Thoracic aorta (tissue), 2 donors: ENCODE measurements at places on chromosomes 5 and 9.

- DNase-seq, result no peak
Measured at GRCh38 chr5:28954074-28954473, 1915.7 kb upstream of the CDH9 start.

GRCh38 chr9:74887981-74888370 is 255 bp upstream of the TRPM6 start:
- no peak for DNase-seq

DNA sequence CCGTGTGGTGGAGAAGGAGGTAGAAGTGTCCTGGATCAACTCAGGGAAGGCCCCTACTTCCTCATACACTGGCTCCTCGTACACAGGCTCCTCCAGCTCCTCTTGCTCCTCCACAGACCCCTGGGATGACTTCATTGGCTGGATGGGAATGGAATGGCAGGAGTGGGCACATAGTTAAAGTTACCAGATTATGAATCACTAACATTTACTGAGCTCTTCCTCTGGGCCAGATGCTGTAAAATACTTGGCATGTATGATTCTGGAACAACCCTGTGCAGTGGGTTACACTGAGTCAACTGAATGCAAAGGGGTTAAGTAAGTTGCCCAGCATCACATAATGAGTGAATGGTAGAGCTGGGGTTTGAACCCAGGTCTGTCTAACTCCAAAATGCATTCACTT is 3.1 kb upstream of the FCHSD1 start:
- DNase-seq, result no peak

GRCh38 chr9:90882991-90883600 is 81.5 kb downstream of the SYK start:
- DNase-seq, result no peak

GRCh38 chr9:121620325-121620673 is 31.1 kb upstream of the DAB2IP start:
- no peak for DNase-seq

DNA sequence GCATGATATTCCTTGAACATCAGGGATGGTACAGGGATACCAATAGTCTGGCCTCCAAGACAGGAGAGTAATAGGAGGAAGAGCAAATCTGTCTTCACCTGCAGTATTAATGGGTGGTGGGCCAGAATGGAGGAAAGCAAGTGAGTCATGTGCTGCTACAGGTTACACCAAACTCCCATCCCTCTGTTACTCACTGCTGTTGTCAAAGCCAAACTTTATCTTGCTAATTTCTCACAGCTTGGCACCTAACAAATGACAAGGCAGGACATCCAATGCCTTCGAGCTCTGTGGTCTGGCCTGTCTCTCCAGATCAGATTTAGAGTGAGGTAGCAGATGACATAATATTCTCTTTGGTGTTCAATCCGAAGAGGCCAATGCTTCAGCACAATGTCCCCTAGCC is 26.8 kb downstream of the PLAC8L1 start:
- no peak for DNase-seq

GRCh38 chr9:132042324-132042723 is 37.3 kb downstream of the MED27 start:
- no peak for DNase-seq

DNA sequence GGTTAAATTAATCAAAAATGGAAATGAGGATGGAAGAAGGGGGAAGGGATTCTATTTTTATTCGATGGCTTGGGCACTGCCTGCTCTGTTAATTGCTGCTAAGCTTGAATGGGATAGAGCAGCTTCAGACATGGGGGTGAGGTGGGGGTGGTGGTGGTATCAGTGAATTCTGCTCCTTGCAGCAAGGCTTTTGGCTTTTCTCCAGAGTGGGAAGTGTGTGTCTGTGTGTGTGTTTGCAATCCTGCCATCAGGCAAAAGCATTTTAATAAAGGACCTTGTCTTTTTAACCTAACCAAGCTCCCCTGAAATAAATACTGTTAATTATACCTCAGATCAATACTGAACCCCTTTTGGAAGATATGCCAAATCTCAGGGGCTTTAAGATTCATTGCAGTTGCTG is 110.9 kb upstream of the GPR151 start:
- no peak for DNase-seq

DNA sequence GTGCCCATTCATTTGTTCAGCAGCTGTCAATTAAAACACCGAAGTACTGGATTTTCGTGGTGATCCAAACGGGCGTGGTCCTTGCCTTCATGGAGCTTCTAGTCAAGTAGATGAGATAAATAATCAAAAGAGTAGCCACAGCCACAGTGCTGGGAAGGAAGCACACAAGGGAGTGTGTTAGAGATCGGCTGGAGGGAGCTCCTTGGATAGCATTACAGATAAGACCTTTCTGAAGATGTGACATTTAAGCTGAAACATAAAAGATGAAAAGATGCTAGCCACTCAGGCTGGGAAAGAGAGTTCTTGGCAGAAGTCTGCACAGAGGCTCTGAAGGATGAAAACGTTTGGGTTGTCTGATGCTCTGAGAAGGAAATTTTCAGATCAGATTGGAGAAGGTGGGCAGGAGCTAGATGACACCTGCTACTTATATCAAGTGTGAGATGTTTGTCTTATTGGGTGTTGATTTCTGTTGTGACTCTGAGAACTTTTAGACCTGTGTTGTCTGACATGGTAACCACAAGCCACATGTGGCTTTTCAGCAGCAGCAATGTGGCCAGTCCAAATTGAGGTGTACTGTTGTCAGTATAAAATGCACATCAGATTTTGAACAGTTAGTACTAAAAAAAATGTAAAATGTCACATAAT is 123.9 kb downstream of the TLE4 start:
- no peak for DNase-seq

DNA sequence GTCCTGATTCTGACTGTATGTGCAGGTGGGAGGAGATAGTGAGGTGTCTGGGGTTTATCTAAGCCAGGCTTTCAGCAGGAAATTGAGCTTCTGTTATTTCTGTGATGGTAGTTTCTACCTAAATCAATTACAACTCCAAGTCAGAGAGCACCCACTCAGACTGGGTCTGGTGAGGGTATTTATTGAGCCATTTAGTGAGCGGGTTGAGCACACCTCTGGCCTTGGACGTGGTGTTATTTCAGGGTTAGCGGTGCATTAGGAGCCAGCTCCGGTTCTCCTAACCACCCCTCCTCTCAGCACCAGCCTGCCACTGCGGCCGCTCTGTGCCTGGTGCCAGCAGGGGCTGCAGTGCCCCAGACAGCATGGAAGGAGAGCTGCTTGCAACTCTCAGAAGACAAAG is 238.9 kb downstream of the CACNA1B start:
- no peak for DNase-seq

DNA sequence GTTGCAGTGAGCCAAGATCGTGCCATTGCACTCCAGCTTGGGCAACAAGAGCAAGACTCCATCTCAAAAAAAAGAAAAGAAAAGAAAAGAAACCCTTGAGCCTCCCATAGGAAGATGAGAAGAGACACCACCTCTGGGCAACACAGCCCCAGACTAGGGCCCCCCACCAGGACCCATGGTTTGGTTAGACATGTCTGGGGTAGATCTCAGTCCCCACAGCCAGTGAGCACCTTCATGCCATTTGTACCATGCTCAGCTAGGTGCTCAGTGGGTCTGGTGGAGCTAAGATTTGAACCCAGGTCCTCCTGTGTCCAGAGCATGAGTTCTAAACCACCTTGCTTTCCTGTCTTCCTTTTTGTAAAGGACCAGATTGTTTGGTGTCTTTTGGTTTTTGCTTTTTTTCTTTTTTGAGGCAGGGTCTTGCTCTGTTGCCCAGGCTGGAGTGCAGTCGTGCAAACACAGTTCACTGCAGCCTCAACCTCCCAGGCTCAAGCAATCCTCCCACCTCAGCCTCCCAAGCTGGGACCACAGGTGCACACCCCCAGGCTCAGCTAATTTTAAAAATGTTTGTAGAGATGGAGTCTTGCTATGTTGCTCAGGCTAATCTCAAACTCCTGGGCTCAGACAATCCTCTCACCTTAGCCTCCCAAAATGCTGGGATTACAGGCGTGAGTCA is 11.7 kb downstream of the OLFML2A start:
- no peak for DNase-seq

DNA sequence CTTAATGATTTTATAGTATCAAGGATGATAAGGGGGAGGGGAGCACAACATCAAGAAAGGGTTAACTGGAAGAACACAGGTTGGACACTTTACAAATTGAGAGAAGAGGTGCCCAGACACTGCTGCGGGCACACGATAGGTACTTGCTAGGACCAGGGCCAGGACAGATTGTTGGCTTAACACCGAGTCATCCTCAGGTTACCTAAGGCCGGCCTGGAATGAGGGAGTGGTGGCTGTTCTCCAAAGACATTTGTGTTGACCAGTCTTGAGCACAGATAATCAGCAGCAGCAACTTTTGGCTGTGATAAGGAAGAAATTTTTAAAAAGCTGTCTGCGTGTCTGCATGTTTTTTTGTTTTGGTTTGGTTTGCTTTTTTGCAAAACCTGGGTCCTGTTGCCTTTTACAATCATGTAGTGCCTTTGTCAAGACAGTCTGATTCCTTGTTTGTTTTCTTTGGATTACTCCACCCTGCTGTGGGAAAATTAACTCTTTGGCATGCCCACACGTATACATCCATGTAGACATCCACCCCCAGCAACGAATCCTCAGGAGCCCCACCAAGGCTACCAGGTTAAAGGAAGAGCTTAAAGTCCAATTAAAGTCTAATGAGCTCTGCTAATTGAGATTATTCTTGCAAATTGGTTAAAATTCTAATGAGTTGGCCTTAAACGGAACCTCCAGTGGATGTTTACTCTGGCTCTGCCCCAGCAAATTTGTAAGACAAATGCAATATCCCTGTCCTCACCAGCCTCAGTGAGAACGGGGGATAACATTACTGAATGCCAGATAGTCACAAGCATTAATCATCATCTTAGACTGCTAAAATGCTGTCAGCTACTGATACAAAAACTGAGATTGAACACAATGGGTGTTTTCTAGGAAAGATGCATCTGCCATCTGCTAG is 382.3 kb downstream of the ACTL7B start:
- DNase-seq, result no peak

DNA sequence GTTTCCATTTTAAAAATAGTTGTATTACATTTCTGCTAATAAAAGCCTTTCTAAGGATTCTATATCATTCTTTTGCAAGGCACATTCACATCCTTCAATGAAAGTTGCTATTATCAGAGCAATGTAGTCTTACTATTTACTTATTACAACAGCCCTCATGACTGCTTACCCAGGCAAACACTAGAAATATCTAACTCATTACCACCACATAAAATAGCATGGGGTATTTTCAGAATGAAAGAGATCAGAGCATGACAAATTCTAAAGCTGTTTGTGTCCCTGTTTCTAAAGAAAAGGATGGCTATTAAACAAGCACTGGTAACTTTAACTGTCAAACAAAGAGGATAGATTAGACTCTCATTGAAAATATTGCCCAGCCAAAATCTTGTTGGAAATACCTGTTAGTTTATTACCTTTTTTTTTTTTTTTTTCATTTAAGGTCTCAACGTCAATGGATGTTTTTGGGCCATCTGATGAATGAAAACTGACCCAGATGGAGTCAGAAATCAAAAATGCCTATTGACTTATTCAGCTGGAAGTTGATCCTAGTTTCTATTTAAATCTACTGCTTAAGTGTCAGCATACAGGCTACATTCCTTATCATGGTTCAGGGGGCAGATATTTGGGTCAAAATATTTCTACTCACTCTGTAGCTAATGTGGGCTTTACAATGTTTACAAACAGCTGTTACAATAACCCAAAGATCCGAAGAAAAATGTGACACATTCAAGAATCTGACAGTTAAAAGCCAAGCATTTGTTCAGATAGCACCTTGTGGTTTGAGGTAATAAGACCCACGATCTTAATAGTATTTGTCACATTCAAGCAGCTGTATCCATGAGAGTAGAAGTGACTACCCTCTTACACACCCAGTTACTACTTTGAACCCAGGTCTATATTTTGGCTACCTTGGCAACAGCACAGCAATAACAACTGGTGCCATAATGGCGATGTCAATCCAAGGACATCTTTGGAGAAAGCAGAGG is 554.8 kb upstream of the MEF2C start:
- DNase-seq, result no peak

GRCh38 chr9:26170190-26170589 is 491.9 kb upstream of the TUSC1 start:
- DNase-seq, result no peak

- no peak for DNase-seq
Measured at GRCh38 chr9:130518943-130519799, 60.2 kb upstream of the FUBP3 start.

- DNase-seq, result no peak
Measured at GRCh38 chr9:135671591-135672041, 8.5 kb downstream of the LCN9 start.

DNA sequence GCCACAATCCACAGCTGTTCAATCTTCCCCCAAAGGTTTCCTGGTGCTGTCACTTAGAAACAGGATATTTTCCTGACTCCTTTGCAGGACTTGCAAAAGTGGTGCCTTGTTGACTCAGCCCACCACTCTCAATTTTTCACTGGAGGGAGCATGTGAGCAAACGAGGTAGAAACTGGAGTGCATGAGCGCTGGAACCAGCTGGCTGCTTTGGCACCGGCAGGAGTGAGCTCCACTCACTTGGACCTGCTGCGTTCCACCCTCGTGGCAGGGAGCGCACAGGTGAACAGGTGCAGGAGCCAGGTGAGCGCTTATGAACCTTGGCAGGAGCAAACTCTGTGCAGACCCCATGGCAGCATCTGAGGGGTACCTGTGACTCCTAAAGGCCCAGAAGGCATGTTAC is 364.1 kb upstream of the RORB start:
- DNase-seq, result no peak

GRCh38 chr5:143400541-143401226 is 2.8 kb downstream of the NR3C1 start:
- no peak for DNase-seq

- no peak for DNase-seq
Measured at GRCh38 chr5:15002173-15002572, 130.6 kb upstream of the ANKH start.

DNA sequence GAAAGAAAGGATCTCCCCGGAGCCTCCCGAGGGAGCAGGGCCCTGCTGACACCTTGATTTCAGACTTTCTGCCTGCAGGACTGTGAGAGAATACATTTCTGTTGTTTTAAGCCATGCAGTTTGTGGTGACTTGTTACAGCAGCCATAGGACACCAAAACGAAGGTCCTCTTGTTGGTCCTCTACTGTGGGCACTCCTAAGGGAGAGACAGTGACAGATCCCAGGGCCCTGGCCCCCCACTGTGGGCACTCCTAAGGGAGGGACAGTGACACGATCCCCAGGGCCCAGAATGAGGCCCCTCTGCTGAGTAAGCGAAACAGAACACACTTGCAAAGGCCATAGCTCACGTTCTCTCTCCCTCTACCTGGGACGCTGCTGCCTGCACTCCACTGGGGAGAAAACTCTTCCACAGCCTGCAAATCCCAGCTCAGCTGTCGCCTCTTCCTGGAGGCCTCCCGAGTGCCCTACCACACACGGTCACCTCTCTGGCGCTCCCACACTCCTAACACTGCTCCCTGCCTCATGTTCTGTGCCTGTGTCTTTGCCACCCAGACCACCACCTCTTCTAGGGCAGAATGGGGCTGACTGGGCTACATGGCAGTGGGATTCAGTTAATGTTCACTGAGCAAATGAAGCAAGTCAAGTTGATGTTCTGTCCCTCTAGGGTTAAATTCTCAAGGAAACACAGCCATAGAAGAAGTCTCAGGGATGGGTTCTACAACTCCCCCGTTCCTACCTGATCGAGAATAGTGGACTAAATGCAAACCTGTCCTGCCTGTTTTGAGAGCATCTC is 23.8 kb downstream of the ANKS6 start:
- DNase-seq, result no peak

- no peak for DNase-seq
Measured at GRCh38 chr5:485113-485945, 38.9 kb downstream of the SLC9A3 start.

GRCh38 chr9:133485531-133486260 is 6.8 kb upstream of the SLC2A6 start:
- no peak for DNase-seq
